ENCODE measurements at places on chromosomes 7 and 10. TPM values are rescaled to one million over a fixed set of nuclear protein-coding genes. Genes with fewer than 3 reads are reported as not detected.

NUTM2D gene
- total RNA-seq, result 2.3 TPM

FAM25C gene
- not detected for total RNA-seq

CNOT4 gene
- 27.4 TPM for total RNA-seq

CDC14C gene
- not detected for total RNA-seq

SH2D4B gene
- total RNA-seq, result not detected

ZNRF2 gene
- 17.1 TPM for total RNA-seq

- DNase-seq, result no peak
- H3K27ac ChIP-seq, result no peak overlapping the region
- no peaks in the 10 kb centered on the region for H3K36me3 ChIP-seq
- H3K4me3 ChIP-seq, result no peak overlapping the region
- no peaks in the 10 kb centered on the region for H3K27me3 ChIP-seq
- no peaks in the 10 kb centered on the region for H3K4me1 ChIP-seq
Measured at GRCh38 chr7:11212816-11213215, 239.1 kb downstream of the PHF14 start.

DNA sequence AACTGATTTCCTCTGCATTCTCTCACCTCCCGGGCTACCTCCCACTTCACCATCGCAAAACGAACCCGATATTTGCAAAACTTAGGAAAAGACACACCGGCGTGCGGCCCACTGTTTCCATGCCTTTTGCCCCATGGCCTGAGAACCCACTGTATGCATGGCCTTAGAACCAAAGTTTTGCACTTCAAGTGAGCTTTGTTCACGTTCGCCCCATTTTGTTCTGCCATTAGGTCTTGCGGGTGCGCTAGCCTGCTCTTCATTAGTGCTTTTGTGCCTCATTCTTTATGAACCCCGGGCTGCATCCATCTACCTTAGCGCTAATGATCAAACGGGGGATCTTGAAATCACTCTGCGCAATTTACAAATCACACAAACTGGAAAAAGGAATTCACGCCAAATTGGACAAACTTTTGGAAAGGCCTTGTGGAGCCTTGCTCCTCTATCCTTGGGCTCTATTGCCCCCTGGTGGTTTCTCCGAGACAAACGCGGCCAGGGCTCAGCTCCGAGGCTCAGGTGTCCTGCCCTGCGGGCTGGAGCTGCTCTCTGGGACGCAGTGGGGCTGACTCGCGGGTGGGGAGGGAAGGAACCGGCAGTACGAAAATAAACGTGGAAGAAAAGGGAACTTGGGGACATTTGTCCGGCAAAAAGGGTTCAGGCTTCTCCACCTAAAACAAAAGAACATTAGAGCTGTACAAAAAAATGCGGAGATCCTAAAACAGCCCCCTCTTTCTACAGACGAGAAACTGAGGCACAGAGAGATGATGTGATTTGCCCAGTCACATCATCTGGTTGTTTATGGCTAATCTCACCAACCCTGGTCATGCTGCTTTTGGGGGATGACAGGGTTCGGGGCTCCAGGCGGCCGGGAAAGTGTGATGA lies 300.4 kb upstream of the NFE2L3 start:
- no peak overlapping the region for H3K27ac ChIP-seq
- no peaks in the 10 kb centered on the region for H3K36me3 ChIP-seq
- H3K27me3 ChIP-seq, result peaks cover 20% of the 10 kb centered on the region

DNA sequence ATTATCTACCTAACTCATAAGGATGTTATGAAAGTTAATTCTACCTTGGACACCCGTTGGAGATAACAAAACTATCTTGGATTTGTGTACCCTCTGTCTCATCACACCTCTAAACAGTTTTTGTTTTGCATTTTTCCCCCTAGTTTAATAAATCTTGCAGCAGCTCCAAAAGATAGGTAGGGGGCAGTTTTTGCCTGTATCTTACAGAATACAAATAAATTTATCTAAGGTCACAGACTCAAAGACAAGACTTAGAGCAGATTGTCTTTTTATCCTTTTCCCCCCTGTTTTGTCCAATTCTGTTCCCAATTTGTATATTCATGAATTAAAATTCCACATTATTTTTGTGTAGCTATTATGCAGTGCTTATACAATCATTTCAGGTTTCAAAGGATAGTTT lies 5.0 kb upstream of the SORCS1 start:
- H3K27ac ChIP-seq, result no peak overlapping the region
- no peak overlapping the region for H3K4me3 ChIP-seq
- H3K27me3 ChIP-seq, result peaks cover 2% of the 10 kb centered on the region
- no peak for DNase-seq

DNA sequence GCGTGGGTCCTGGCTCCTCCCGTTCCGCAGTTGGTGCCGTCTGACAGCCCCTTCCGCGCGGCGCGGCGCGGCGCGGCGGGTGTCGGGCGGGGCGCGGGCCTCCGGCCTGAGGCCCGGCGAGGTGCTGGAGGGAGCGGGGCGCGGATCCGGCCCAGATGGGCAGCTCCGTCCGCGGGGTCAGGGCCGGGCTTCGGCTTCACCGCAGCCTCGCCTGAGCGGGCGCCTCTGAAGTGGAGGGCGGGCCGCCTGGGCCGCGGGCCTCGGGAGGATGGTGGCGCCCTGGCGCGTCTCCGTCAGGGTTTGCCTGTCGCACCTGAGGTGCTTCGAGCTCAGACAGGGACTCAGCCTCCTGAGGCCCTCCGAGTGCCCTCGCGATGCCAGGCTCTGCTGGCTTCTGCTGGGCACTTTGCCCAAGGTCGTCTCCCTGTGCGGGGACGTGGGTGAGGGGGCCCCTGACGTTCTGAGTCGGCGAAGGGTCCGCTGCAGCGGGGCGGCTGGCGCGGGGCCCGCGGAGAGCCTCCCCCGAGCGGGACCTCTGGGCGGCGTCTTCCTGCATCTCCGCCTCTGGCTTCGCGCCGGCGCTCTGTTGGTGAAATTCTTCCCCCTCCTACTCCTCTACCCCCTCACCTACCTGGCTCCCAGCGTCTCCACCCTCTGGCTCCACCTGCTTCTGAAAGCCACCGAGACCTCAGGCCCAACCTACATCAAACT lies 473 bp downstream of the ADCK2 start:
- no peaks in the 10 kb centered on the region for H3K27me3 ChIP-seq
- DNase-seq, result peak; percentile 78
- H3K36me3 ChIP-seq, result no peaks in the 10 kb centered on the region
- H3K4me3 ChIP-seq, result peak overlapping the region; percentile 72

DNA sequence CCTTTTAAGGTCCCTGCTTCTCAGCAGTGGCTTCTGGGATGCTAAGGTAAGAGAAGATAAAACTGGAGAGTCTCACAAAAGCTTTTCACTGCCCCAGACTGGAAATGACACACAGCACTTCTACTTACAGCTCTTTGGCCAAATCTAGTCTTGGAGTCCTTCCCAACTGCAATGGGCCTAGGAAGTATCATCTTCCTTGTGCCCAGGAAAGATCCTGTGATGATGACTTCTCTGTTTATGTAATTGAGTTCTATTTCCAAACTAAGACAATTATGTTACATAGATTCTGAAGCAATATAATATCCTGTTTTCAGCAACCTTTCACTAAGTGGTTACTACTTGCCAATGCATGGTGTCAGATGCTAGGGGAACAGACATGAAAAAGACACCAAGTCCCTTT lies 234.1 kb downstream of the PTEN start:
- H3K4me1 ChIP-seq, result no peaks in the 10 kb centered on the region
- H3K4me3 ChIP-seq, result no peak overlapping the region
- no peaks in the 10 kb centered on the region for H3K27me3 ChIP-seq

GRCh38 chr10:4851846-4852245 lies 25.8 kb downstream of the AKR1E2 start:
- H3K27me3 ChIP-seq, result no peaks in the 10 kb centered on the region
- no peak overlapping the region for H3K27ac ChIP-seq
- no peak overlapping the region for H3K4me3 ChIP-seq
- H3K4me1 ChIP-seq, result no peaks in the 10 kb centered on the region

GRCh38 chr7:136869001-136869961 lies 829 bp downstream of the CHRM2 start:
- H3K4me3 ChIP-seq, result peak overlapping the region; percentile 85
- H3K27ac ChIP-seq, result no peak overlapping the region
- H3K36me3 ChIP-seq, result no peaks in the 10 kb centered on the region

- H3K27me3 ChIP-seq, result no peaks in the 10 kb centered on the region
- no peak overlapping the region for H3K4me3 ChIP-seq
- H3K4me1 ChIP-seq, result no peaks in the 10 kb centered on the region
- H3K27ac ChIP-seq, result no peak overlapping the region
Measured at GRCh38 chr10:133201948-133202725, 27.9 kb upstream of the UTF1 start.
